ENCODE measurements at places on chromosomes 6 and 20. TPM values are rescaled to one million over a fixed set of nuclear protein-coding genes. Genes with fewer than 3 reads are reported as not detected.

Gene SOX4
- total RNA-seq = 43.0 TPM

- DNase-seq = no peak
Observed at GRCh38 chr6:152695372-152696045, 2.2 kb upstream of the MYCT1 start.

DNA sequence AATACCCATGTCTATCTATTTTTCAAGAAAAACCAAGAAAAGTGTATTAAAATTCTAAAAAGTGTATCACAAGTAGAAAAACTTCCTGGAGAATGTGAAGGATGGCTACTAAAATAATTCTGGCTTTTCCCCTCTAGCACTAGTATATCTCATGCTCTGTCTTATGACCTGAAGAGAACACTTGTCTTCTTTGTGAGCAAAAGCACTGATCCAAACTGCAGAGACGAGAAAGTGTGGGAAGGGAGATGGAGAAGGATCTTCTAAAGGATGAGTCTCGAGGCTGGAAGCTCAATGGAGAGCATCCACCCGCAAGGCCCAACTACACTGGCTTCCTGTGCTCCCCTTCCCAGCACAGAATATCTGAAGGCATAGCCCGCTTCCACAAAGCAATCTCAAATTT lies 23.5 kb downstream of the STX7 start:
- DNase-seq = no peak

GRCh38 chr6:18312368-18312767 lies 48.0 kb upstream of the DEK start:
- no peak for DNase-seq

GRCh38 chr6:158647501-158647900 lies 2.4 kb upstream of the SYTL3 start:
- no peak for DNase-seq

Gene PGC
- total RNA-seq = not detected

DNA sequence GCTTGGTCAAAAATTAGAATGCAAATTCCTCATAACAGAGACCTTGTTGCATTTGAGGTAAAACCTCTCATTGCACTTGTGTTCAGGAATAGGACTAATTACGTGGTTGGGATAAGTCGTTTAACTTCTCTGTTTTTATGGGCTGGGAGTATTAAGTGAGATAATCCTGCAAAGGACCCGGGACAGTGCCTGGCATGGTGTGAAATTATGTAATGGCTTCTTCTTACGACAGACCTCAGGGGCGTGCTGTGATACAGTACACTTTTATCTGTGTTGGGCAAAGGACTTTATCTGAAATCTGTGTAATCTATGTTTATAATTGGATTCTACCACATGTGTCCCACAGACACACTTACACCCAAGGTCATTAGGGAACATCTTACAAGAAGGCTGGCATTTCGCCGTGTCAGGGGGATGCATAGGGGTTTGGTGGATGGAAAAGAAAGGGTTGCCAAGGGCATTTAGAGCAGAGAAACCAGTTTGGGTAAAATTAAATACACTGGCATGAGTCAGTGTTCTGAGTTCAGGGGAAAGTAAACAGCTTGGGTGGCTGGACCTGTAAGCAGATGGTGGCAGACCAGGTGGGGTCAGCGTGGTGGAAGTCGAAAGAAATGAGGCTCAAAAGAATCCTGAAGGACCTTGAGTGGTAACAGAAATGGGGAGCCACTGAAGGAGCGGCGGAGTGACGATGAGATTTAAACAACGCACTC lies 17.2 kb upstream of the RTF2 start:
- no peak for DNase-seq

GRCh38 chr6:33950472-33950881 lies 146.7 kb upstream of the MLN start:
- DNase-seq = no peak

DNA sequence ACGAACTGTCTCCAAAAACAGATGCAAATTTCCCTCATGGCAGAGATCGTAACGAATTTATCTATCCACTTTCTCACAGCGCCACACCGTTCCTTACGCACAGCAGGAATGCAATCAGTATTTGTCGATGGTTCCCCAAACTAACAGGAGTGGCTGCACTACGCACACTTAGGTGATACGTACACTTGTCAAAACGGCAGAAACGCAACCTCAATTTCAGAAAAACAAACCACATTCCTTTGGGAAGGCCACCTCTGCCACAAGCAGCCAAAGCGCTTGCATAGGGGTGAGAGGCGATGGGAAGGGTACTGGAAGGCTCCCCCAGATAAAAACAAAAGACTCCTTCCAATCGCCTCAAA lies 638 bp downstream of the MDN1 start:
- DNase-seq = peak; percentile 59
